Mucosa of gallbladder (tissue), 1 donor: ENCODE measurements at places on chromosomes 4 and X. TPM values are rescaled to one million over a fixed set of nuclear protein-coding genes. Genes with fewer than 3 reads are reported as not detected.

DNA sequence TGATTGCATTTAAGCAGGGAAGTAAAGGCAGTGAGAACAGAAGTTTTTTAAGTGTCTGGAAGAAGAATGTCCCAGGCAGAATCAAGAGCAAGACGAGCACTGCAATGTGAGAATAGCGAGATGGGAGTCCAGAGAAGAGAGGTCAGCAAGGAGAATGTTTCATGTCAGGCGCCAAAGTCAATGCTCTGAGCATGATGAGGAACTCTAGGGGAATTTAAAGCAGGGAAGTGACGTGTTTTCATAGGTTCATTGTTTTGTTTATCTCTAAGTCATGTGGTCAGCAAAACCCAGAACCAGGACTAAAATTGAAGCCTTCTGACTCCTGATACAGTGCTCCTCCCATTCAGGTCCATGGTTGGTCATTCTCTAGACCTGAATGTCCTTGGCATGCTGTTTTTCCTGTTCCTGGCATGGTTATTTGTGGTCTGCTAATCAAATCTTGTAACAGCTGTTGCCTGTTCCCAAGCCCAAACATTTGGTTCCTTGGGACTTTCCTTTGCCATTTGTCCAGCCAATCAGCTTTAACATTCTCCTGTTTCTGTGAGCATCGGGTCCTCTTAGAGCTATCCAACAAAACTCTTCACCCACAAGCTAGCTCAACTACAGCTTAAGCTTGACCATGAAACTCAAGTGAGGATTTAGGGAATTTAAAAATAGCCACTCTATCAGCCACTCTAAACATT is 37.7 kb downstream of the PTCHD1 start:
- no peak for DNase-seq

NUP62CL gene
- 3.2 TPM for total RNA-seq

EDA2R gene
- total RNA-seq = 1.9 TPM

DUSP9 gene
- total RNA-seq = 0.12 TPM

VEGFD gene
- total RNA-seq = 3.2 TPM

DNA sequence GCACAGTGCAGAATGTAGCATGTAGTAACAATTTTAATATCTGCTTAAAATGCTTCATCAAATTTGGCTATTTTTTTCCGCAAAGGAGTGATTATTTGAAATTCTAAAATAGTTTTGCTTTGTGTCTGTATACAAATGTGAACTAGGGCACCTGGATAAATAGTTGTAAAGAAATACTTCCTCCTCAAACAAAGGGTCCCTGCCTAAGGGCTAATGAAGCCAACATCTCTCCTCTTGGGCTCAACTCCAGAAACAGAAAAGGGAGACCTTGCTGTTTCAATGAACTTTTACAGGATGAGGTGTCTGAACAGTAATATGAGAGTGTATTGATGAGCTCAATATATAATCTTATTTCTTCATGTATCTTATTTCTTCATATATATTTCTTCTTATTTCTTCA is 30.8 kb upstream of the SCOC start:
- no peak for DNase-seq

AREG gene
- total RNA-seq = 9.9 TPM

DNA sequence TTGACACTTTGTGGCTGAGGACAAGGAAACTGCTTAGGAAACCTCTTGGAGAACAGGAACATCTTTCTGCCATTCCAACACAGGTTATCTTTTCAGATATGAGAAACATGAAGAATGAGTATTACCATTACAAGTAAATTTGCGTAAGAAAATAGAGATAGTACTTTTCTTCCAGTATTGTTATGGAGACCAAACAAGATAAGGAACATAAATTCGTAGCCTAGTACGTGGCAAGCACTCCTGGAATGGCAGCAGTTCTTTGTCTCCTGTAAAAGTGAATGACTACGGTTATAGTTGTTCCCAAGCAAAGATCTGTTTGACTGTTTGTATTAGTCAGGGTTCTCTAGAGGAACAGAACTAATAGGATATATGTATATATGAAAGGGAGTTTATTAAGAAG is 843.1 kb downstream of the STIM2 start:
- no peak for DNase-seq

DNA sequence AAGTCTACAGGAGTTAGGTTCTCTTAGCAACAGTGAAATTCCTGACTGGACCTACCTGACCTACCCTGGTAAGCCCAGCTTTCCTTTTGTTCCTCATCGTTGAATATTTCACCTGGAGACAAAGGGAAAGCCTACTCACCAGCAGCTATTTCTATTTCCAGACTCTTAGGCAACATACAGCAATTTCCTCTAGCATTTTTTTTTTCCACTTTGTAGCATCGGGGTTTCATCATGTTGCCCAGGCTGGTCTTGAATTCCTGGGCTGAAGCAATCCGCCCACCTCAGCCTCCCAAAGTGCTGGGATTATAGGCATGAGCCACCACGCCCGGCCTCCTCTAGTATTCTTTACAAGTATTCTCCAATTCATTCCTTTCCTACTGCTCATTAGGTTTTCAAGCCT is 6.8 kb upstream of the S100G start:
- no peak for DNase-seq
